Right lobe of liver (tissue), 6 donors: ENCODE measurements at places on chromosomes 16 and 17. TPM values are rescaled to one million over a fixed set of nuclear protein-coding genes. Genes with fewer than 3 reads are reported as not detected.

STX1B gene
- total RNA-seq, result 0.62 TPM

ASIC2 gene
- not detected for total RNA-seq

BRIP1 gene
- 1.1 TPM for total RNA-seq

FOXN1 gene
- total RNA-seq, result not detected

SECTM1 gene
- total RNA-seq, result 6.8 TPM

CTRB2 gene
- total RNA-seq, result not detected

CD300C gene
- total RNA-seq, result 0.39 TPM

MYCBPAP gene
- not detected for total RNA-seq

AANAT gene
- not detected for total RNA-seq

KRT12 gene
- total RNA-seq, result not detected

CNGB1 gene
- total RNA-seq, result not detected

CBFA2T3 gene
- total RNA-seq, result 2.5 TPM

TPPP3 gene
- 0.24 TPM for total RNA-seq

DBF4B gene
- total RNA-seq, result 1.8 TPM

C16orf89 gene
- not detected for total RNA-seq

DPEP3 gene
- total RNA-seq, result not detected

STH gene
- not detected for total RNA-seq

RFFL gene
- 33.0 TPM for total RNA-seq

NT5C gene
- 11.5 TPM for total RNA-seq

MOSMO gene
- total RNA-seq, result 7.4 TPM

TAC4 gene
- not detected for total RNA-seq

SMTNL2 gene
- not detected for total RNA-seq

MARVELD3 gene
- 5.2 TPM for total RNA-seq

OR1F1 gene
- not detected for total RNA-seq

NEUROD2 gene
- total RNA-seq, result not detected

NPIPB13 gene
- total RNA-seq, result 9.2 TPM

MEFV gene
- 0.86 TPM for total RNA-seq

ZFP1 gene
- total RNA-seq, result 18.6 TPM

RAB11FIP4 gene
- total RNA-seq, result 4.9 TPM

TNFRSF17 gene
- not detected for total RNA-seq
